Stimulated activated CD4-positive, alpha-beta T cell treated with anti-CD3 and anti-CD28 coated beads, Interleukin-2, amount 100 ng/mL, for 24 hours (primary cell): ENCODE measurements at places on chromosomes 11 and 22.

DNA sequence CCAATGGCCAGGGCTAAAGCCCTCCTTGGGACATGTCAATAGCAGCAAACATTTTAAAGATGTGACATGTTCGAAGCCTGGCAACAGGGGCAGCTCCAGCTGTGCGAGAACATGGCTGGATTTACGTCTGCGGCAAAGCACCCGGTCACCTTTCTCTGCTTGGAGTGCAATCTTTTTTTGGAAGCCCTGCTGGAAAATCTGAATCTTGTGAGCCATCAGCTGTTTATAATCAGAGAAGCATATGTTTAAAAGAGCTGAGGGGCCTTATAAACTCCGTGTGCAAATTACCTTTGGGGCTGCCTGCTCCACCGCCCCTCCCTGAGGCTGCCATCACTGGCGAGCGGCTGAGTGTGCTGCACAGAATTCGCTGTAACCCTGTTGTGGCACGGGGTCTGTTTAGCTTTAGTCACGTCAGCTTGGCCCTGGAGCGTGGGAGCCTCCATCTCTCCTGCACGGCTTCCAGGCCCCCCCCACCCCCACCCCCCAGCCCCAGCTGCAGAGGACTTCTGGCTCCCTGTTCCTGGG lies 9.0 kb upstream of the KCNQ1OT1 start:
- DNase-seq: no peak

- no peak for DNase-seq
Observed at GRCh38 chr11:107744736-107745135, 32.9 kb upstream of the SLN start.

- no peak for DNase-seq
Observed at GRCh38 chr11:7667460-7667859, 5.8 kb downstream of the CYB5R2 start.

GRCh38 chr11:59273373-59273841 lies 60.7 kb upstream of the MPEG1 start:
- no peak for DNase-seq

DNA sequence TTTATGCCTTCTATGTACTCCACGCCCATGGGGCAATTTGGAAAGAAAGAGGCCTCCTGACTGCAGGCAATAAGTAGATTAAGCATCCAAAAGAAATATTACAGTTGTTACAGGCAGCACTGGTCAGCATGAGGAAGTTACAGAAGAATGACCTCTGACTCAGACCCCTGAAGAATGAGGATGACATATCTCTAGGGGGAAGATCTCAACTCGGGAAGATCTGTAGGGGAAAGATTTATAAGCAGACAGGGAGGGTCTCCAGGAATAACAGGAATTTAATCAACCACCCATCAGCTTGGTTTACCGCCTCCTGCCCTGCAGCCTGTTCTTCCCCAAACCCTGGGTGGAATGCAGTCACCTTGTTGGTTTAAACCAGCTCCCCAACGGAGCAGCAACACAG lies 58.0 kb downstream of the RCN1 start:
- no peak for DNase-seq

GRCh38 chr22:35642305-35642741 lies 5.9 kb upstream of the APOL6 start:
- no peak for DNase-seq

DNA sequence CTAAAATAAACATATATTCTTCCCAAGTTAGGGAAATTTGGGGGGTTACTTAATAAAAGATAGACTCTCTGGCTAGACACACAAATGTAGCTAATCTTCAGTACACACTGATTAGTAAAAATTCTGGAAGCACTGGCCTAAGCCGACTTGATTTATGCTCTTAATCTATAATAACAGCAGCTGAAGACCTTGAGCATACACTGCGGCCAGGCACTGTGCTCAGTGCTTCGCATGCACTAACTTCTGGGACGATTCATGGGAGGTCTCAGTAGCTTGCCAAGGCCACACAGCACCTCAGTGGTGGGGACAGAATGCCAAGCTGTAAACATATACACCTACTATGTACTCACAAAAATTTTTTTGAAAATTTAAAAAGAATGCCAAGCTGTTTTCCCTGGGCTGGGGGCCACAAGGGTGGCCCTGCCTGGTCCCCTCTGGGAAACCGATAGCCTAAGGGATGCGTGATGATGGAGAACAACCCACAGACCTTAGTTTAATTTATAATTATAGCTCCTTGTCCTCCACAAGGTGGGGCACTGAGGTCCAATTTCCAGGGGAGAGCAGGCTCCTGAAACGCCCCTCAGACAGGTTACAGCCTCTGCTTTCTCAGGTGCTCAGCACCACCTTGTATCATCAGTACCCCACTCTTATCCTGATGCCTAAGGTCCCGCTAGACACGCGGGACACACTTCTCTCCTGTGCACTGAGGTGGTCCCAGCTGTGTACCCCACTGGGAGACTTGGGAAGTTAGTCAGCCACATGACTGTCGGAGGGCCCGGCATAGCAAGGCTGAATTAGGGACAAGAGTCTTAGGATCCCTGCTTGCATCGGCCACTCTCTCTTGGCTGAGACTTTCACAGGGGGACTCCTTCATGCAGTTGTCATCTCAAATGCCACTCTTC lies 20.1 kb downstream of the SERPIND1 start:
- no peak for DNase-seq

- DNase-seq: no peak
Observed at GRCh38 chr22:21652547-21653545, 10.7 kb downstream of the SDF2L1 start.

DNA sequence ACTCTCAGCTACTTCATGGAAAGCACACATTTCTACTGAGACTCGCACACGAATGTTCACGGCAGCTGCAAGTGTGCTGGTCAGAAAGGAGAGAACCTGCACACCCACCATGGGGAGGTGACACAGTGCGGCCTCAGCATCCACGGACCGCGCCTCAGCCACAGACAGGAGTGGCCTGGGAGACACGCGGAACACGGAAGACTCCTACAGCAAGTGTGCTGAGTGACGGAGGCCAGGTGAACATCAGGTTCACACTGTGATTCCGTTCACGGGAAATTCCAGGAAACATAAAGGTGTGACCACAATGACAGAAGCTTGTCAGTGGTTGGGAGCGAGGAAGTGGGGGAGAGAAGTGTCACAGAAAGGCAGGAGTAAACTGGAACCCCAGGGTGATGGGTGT lies 13.3 kb upstream of the MOB2 start:
- DNase-seq: no peak

DNA sequence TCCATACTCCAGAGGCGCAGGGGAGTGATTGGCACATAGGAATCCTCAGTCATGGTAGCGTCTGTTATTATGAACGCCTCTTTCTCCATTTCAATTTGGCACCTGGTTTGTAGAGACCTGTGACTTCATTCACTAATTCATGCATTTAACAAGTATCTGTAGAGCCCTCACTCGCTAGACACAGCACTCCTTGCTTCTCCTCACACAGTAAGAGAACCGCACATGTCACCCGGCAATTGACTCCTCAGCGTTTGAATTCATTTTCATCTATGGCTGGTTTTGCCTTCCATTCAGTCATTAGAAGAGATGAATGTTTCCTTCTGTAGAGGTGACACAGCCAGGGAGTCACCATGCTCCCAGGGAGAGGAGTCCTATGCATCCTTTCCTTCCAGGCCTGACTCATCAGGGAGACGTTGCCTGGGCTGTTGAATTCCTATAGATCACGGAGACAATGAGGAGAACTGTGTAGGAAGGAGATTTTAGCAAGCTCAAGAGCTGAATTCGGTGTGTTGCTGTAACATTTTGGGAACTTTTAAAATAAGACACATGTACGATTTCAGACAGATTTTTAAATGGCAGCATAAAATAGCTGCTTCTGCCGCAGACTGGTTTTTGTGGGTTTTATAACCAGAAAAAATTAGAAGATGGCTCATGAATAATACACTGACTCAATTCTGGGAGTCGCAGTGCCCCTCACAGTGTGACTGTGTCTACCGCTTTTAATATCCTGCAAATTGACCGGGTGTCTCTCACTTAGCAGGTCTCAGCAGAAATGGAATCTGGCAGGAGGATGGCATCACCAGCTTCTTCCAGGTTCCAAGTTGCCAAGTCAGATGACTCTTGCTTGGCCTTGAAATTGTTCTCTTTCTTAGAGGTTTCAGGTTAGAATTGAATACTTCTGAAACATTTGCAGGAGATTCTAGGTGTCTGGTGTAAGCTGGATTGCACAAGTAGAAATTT lies 44.4 kb upstream of the CLMP start:
- no peak for DNase-seq

GRCh38 chr11:129377739-129378138 lies 2.1 kb downstream of the BARX2 start:
- no peak for DNase-seq

DNA sequence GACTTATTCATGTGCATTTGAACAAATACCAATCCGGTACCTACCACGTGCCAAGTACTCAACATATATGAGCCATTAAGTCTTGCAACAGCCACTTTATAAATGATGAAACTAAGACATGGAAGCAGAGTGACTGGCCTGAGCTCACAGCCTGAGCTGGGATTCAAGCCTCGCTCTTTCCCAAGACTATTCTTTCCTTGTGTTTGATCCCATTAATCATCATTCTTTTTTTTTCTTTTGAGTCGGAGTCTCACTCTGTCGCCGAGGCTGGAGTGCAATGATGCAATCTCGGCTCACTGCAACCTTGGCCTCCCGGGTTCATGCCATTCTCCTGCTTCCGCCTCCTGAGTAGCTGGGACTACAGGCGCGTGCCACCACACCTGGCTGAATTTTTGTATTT lies 119.3 kb downstream of the ABTB2 start:
- DNase-seq: no peak

DNA sequence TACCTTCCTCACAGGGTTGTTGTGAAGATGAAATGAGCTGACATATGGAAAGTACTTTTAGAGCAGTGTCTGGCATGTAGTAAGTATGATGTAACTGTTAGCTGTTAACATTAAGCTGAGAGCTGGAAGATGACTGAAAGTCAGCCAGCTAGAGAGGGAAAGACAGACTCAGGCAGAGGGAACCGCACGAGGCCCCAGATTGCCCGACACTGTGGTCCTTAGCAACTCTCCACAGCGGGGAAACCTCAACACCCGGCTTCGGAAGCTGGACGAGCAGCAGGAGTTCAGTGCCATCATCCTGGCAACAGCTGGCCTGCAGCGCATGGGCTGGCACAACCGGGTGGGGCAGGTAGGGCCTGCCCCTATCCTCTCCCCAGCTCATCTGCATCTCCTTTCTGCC lies 6.5 kb downstream of the HMBS start:
- no peak for DNase-seq

DNA sequence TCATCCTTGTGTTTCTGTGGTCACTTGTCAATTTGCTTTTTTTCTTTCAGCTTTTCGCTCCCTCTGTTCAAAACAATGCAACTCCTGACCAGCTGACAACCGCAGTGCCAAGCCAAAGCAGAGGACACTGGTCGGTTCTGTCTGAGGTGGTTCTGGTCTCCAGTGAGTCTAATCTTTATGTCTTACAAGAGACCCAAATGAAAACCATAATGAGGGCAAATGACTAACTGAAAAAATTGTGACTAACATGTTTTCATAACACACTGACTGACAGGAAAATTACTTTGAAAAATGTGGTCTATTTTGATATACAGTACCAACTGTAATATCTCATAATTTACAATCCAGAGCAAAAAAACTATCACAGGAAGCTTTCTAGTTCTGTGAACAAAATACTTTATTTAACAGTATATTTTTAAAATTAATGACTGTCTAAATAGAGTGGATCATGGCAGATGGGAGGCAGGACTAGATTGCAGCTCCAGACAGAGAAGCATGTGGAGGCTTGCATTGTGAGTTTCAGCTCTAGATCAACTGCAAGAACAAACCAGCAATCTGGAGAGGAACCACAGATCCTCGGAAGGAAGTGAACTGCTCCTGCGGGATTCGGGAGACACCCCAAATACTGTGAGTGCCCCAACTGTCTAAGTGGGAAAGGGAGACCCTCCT lies 311.8 kb downstream of the SBF2 start:
- no peak for DNase-seq

DNA sequence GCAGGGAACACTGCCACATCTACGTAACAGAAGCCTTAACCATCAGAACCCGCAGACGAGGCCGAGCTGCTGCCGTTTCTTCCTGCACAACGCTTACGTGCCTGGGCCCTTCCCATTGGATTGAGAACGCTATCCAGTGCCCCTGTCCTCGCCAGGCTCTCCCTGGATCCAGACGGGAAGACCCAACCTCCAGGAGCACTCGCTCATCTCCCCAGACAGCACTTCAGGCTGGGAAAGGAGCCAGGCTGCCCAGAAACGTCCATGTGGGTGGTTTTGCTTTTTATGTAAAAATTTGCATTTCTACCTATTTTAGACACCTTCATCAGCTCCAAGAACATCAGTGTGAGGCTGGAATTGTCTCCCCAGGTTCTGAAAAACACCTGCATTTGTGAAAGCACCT lies 7.3 kb upstream of the CRYBB3 start:
- DNase-seq: no peak

- DNase-seq: no peak
Observed at GRCh38 chr11:2208691-2209369, 37.2 kb upstream of the TH start.

- no peak for DNase-seq
Observed at GRCh38 chr22:49202226-49202625, 625.4 kb downstream of the BRD1 start.

GRCh38 chr11:95299078-95299679 lies 68.2 kb upstream of the SESN3 start:
- DNase-seq: no peak

GRCh38 chr22:44691796-44692661 lies 10.0 kb upstream of the PRR5 start:
- no peak for DNase-seq

DNA sequence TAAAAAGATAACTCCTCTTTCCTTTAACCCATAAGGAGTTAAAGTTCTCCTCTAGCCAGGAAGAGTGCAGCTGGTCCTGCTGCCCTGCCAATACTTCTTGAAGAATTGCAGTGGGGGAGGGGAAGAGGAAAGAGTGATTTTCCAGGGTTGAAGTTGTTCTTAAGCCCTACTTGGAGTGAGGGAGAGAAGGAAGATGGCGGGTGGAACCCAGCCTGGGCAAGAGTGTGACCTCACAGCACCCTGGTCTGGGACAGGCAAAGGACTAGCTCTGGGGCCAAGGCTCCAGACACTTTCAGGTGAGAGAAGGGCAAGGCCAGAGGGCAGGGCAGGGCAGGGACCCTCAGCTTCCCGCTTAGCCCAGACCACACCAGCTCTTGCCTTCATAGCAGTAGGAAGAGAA lies 6.6 kb downstream of the TNKS1BP1 start:
- no peak for DNase-seq

DNA sequence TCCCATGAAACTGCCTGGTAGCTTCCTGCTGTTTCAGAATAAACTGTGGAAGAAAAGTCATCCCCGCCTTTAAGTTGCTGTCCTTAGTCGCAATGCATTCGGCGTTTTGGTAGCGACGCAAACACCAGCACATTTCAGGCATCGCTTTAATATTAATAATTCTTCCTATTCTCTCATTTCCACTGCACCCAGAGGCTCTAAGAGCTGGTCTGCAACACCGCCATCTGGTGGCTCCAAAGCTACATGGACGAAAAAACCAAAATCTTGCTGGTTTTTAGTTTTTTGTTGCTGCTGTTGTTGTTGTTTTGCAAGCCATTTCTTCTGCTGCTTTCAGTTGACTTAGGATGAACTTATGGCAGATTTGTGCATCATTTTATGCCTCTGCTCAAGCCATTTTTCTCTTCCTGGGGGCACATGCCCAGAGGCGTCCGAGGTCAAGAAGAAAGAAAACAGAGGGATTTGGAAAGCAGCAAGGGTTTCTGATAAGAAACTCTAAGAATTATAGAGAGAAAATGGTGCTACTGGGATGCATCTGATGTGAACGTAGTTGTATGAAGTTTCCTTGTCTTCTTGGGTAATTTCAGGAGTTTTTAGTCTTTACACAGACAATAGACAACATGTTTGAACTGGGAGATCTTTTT lies 345.4 kb upstream of the KIRREL3 start:
- DNase-seq: peak; percentile 28
